ENCODE measurements at places on chromosomes 11 and 22.

- DNase-seq, result no peak
Observed at GRCh38 chr22:28410050-28410816, 269.4 kb downstream of the TTC28 start.

GRCh38 chr11:62832336-62833234 is at the start of gene TEX54:
TSS of gene TEX54 (minus strand) at chr11:62832841.
- no peak for DNase-seq

DNA sequence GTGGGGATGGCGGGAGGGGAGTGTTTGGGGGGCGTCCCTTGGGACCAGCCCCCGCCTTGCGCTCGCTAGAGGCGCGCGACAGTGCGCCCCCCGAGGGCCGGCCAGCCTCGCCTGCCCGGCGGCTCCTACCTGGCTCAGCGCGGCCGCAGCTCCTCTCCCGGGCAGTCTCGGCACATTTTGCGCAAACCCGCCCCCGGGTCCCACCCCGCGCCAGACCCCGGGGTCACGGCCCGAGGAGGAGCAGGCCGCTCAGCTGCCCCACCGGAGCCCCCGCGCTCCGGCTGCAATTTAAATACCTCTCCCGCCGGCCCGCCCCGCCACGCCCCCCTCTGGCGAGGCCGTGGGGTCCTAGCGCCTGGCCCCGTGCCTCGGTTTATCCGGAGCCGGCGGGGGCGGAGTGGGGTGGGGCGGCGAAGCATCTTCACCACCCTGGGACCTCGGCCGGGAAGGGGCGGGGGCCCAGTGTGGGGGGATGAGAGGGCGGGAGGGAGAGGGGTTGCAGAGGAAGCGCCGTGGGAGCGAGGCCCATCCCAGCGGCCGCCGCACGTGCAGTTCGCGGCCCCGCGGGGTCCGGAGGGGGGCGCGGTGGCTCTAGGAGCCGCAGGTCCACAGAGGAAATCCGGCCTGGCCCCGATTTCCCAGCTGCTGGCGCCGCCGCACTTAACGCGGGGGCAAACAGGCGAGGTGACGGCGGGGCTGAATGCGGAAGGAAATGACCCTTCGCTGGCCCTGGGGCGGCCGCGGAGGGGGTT is at the start of gene LRRC32:
Gene LRRC32, minus strand, starts transcription at position 263 of the 752 bp plus-strand sequence. CDS start 4,793 bp downstream, outside the sequence.
- no peak for DNase-seq

GRCh38 chr11:118838905-118839553 is 44.7 kb upstream of the CXCR5 start:
- peak; percentile 72 for DNase-seq

- DNase-seq, result peak; percentile 91
Observed at GRCh38 chr22:38305471-38306448, 11.5 kb downstream of the CSNK1E start.

- no peak for DNase-seq
Observed at GRCh38 chr11:128608746-128609407, 21.5 kb upstream of the ETS1 start.

- DNase-seq, result no peak
Observed at GRCh38 chr11:33867561-33867960, 24.3 kb downstream of the LMO2 start.

DNA sequence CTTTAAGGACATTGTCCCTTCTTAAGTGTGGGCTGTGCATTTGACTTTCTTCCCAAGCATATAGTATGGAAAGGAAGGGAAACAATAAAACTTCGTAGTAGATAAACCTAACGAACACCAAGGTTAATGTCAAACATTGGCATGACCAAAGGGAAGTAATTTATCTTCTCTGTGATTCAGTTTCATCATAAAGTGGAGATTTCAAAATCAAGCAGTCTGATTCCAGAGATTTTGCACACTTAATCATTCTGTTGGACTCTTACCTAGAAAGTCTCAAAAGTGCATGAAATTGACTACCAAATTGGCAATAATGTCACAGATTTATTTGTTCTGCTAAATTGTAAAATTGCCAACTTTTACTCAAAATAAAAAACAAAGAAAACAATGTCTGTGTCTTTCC is 559.7 kb downstream of the JRKL start:
- DNase-seq, result no peak

DNA sequence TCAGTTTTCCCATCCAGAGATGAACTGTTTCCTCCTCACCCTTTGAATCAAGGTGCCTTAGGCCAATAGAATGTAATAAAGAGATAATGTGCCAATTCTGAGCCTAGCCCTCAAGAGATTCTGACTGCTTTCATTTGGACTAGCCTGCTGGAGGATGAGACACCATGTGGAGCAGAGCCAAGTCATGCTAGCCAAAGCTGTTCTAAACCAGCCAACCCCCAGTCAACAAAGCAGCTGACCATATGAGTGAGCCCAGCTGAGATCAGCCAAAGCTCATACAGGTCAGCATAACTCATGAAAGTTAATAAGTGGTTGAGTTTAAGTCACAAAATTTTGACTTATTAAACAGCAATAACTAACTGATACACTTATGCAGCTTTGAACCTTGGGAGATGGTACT is 66.7 kb upstream of the DBX1 start:
- DNase-seq, result no peak

DNA sequence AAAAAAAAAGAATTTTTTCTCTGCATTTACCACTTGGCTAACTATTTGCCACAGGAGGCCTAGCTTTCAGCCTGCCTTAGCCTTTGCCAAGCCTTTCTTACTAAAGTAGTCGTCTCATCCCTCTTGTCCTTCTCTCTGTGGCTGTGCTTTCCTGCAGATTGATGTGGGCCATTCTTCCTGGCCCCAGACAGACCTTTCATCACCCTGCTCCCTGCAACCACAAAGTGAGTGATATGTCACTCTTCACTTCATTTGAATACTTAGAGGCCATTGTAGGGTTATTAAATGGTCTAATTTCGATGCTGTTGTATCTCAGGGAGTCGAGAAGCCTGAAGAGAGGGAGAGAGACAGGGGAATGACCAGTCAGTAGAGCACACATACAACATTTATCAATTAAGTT is 37.6 kb downstream of the ART5 start:
- no peak for DNase-seq

DNA sequence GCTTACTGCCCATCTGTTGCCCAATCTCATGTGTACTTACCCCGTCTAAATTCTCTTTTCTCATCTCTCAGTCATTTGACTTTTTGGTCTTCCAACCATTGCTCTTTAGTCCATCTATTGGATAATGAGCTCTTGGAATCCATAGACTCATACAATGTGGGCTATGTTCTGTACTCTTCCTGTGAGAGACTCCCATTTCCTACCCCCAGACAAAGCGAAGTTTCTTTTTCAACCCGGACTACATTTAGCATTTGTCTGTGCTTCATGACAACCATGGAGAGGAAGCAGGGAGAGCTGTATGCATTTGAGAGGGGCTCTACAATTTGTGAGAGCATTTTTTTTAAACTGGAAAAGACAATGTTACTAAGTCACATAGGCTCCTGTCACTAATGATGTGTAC is 4.0 kb upstream of the ARHGAP42 start:
- DNase-seq, result no peak

DNA sequence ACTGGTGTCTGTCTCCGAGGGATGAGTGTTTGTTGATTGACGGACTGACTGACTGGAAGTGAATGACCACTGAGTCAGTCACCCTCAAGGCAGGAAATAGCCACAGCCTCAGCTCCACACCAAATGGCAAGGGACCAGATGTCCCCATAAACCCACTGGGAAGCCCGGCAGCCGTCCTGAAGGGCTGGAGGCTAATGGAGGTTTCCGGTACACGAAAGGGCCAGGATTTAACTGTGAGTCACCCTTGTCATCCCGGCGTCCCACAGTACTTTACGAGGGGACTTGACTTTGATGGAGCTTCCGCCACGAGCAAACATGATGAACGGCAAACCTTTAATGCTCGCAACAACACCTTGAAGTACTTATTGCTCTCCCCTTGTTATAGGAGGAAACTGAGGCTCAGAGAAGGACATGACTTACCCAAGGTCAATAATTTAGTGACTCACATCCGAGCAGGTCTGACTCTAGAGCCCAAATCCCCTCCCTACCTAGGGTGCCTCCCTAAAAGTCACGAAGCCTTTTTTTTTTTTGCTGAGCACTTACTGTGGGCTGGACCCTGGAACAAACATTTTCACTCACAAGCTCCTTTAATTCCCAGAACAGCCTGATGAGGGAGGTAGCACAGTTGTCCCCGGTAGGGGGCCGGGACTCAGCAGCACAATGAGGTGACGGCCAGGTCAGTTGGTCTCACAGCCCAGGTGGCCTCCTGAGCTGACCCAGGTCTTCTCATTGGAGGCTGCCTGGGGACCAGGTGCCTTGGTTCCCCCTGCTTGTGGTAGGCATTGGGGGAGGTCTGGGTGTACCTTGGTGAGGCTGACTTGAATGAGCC is 25.2 kb upstream of the GCAT start:
- DNase-seq, result no peak

GRCh38 chr22:17597217-17597616 is 31.3 kb downstream of the ATP6V1E1 start:
- no peak for DNase-seq

DNA sequence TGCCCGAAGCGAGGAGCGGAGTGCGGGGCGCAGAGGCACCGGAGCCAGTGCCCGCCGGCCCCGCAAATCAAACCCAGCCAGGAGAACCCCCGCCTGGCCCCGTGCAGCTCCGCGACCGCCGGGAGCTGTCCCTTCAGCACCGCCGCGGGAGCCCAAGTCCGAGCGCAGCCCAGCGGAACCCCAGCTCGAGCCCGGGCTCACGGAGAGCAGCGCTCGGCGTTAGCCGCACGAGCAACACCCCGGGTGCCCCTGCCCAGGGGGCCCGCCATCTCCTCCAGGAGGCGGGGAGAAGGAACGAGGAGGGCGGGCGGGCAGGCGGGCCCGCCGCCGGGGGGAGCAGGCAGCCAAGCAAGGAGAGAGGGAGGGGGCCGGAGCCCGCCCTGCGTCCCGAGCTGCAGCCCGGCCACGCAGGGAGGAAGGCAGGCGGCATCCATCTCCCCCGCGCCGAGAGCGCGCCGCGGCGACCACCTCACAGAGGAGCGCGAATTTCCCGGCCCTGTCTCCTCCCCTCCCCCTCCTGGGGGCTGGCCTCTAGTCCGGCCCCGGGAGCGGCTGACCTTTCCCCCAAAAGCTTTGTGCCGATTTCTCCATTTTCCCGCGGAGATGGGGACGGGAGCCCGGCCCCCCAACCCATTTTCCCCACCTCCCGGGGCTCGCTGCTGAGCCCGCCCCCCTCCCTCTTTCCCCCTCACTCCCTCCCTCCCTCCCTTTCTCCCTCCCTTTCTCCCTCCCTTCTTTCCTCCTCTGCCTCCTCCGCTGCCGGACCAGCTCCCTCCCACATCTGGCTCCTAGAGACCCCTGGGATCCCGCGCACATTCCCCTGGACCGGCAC is 621 bp downstream of the KCNC1 start:
- DNase-seq, result no peak

DNA sequence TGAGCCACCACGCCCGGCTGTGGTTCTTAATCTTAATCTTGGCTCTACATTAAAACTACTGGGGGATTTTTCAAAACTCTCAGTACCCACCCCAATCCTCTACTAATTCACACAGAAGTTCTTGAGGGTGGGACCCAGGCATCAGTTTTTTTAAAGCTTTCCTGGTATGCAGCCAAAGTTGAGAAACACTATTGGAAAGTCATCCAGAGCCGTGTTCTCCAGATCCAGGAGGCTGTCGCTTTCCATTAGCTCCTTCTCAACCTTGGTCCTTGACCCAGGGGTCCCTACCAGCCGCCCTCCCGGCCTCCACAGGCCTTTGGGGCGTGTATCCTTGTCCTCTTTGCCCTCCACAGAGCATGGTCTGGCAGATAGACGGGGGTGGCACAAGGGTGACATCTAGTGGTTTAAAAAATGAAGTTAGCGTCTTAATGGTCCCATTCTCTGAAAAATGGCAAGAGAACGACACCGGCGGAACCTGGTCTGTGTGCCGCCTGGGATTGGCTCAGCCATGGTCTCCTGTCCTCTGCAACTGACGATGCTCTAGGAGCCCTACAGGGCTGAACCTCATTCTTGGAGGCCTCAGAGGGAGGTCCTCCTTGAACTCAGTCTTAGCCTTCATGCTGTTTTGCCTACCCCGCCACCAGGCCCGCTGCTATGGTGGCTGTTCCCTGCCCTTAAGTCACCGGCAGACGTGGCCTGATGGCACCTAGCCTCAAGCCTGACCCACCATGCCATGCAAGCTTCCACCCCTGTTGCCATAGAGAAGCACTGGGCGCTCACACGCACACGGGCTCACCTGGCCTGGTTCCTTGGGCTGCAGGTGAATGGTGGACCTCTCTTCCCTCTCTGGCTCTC is 152.0 kb upstream of the SYN3 start:
- no peak for DNase-seq

GRCh38 chr11:112826026-112826425 is 135.2 kb upstream of the NCAM1 start:
- DNase-seq, result no peak

DNA sequence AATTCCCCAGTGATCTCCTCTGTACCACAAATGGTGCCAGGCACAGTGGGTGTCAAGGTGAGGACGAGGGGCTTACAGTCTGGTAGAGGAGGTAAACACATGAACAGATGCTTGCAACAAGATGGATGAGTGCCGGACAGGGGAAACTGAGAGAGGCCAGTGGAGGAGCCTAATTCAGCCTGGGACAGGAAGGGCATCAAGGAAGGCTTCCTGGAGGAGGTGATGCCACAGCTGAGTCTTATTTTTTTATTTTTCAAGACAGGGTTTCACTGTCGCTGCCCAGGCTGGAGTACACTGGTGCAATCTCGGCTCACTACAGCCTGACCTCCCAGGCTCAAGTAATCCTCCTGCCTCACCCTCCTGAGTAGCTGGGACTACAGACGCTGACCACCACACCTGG is 18.8 kb upstream of the NEFH start:
- no peak for DNase-seq

GRCh38 chr11:45169310-45170072 is 23.1 kb downstream of the PRDM11 start:
- DNase-seq, result no peak

GRCh38 chr11:122322329-122322728 is 206.3 kb upstream of the BLID start:
- no peak for DNase-seq

GRCh38 chr11:129447654-129448239 is 72.1 kb downstream of the BARX2 start:
- no peak for DNase-seq

DNA sequence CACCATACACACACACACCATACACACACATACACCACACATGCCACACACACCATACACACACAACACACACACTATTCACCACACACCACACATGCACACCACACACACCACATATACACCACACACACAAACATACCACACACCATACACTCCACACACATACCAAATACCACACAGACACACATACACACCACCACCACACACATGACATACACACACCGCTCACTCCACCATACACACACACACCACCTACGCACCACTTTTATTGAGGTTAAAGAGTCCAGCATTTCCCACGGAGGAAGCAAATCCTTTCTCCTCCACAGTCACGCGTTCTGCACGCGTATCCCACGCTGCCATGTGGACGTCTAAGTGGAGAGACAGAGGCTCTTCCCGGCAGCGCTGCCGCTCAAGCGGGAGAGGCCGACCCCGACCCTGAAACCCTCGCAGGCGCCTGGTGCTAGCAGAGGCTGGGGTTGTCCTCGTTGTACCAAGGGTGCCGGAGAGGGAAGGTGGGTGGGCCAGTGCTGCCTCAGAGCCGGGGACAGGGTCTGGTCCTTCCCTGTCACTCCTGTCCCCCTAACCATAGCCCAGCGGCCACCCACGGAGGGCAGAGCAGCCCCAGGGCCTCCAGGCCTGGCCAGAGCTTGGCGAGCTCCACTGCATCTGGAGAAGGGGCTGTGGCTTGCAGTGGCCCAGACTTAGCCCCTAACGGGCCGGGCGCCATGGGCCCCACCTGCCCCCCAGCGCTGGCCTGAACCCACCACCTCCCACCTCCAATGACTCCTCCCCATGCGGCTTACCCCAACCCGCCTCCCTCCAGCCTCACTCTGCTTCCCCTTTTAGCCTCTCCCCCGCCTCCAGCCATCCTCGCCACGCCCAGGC is 1495.0 kb downstream of the BRD1 start:
- DNase-seq, result no peak
